ENCODE measurements at places on chromosomes 7 and 10.

DNA sequence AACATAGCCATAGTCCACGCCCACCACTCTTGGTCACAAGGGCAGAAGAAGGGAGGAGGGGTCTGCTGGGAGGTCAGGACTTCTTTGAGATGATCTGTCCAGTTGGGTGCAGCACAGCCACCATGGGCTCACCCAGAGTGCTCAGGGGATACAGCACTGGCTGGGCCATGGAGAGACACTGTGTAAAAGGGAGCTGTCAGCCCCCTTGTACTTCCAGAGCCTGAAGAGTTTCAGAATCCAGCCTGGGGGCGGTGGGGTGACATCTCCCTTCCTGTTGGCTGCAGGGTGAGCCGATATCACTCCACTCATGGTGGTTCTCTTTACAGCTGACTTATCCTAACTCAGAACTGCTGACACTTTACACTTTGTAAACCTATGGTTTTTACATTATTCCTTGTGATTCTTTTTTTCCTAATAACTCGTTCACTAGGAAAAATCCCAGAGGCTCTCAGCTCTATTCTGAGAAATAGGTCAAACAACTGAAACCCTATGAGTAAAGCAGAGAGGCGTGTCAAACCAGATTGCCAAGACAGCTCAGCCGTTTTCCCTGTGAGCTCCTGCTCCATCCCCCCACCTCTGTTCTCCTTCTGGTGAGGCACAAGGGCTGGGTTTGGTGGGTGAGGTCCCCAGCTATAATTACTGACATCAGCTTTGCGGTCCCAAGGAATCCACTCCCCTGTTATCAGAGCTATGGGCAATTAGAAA, 3.2 kb upstream of the MRPS24 start:
- peaks cover 22% of the 10 kb centered on the region for H3K4me1 ChIP-seq
- H3K27me3 ChIP-seq, result no peaks in the 10 kb centered on the region
- H3K27ac ChIP-seq, result no peak overlapping the region
- DNase-seq, result no peak

DNA sequence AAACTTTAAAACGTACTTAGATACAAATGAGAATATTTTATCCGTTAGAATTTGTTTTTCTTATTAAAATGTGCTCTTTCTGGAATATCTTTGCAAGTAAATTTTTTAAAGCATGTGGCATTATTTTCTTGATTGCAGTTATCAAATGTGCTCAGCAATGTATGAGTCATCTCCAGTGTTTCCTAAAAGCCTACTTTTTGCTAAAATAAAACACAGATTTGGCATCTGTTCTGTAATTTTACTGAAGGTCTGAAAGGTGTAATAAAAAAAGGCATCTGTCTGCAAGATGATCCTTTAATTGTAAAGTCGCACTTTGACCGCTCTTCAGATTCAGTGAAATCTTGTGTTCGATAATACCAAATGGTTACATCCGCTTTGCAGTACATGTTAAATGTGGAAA, 3.4 kb downstream of the GNAT3 start:
- no peaks in the 10 kb centered on the region for H3K36me3 ChIP-seq
- H3K4me1 ChIP-seq, result no peaks in the 10 kb centered on the region
- H3K27me3 ChIP-seq, result no peaks in the 10 kb centered on the region
- DNase-seq, result no peak
- no peak overlapping the region for H3K4me3 ChIP-seq
- H3K27ac ChIP-seq, result no peak overlapping the region

DNA sequence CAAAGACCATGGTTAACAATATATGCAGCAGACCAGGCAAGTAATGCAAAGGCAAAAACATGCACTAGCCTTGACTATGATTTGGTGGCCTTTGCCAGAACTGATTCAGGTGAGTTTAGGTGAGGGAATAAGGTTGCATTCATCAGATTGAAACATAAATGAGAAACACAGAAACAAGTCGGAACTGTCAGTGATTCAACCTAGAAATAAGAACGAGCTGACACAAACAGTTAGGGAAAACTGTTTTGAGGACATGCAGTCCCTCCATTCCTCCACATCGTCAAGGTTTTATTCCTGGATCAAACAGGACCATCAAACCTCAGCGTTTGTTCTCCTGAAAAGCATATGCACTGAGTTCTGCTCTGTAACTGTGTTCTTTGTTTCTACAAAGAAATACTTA, 1.8 kb downstream of the ZNF248 start:
- H3K4me1 ChIP-seq, result peaks cover 25% of the 10 kb centered on the region
- H3K36me3 ChIP-seq, result peaks cover 41% of the 10 kb centered on the region
- DNase-seq, result no peak
- H3K27me3 ChIP-seq, result no peaks in the 10 kb centered on the region

- no peaks in the 10 kb centered on the region for H3K36me3 ChIP-seq
- H3K27me3 ChIP-seq, result no peaks in the 10 kb centered on the region
- no peak overlapping the region for H3K4me3 ChIP-seq
- H3K4me1 ChIP-seq, result no peaks in the 10 kb centered on the region
- no peak overlapping the region for H3K27ac ChIP-seq
Measured at GRCh38 chr10:126036515-126036914, 140.2 kb downstream of the FANK1 start.

DNA sequence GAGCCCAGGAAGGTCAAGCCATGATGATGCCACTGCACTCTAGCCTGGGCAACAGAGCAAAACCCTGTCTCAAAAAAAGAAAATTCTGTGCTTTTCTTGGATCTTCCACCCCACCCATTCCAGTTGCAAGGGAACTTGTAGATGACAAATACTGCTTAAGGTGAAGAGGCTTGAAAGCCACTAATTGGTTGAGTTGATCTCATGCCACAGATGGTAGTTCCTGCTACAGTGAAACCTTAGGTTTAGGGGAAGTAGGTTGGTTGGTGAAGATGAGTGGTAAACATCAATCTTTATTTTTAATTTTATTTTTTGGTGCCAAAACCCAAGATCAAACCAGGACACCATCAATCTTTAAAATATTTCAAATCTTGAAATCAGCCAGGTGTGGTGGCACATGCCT, 2.9 kb upstream of the GDI2 start:
- H3K4me3 ChIP-seq, result no peak overlapping the region
- H3K36me3 ChIP-seq, result peaks cover 20% of the 10 kb centered on the region
- H3K27ac ChIP-seq, result no peak overlapping the region
- DNase-seq, result no peak
- peaks cover 49% of the 10 kb centered on the region for H3K4me1 ChIP-seq
- no peaks in the 10 kb centered on the region for H3K27me3 ChIP-seq

DNA sequence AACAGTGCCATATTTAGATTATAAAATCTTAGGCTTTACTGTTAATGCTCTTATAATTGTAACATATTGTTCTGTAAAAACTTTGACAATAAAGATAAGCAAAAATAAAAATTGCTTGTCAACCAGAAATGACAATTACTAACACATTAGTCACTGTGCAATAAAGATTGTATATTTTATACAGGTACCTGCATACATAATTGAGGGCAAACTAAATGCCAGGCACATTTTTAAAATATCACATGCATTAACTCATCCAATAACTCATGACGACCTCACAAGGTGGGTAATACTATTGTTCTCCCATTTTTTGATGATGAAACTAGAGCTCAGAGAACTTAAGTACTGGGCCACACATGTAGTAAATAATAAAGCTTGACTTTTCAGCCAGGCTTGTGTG, 1020.2 kb upstream of the C7orf33 start:
- no peak overlapping the region for H3K27ac ChIP-seq
- H3K4me3 ChIP-seq, result no peak overlapping the region
- DNase-seq, result no peak
- no peaks in the 10 kb centered on the region for H3K36me3 ChIP-seq
- no peaks in the 10 kb centered on the region for H3K4me1 ChIP-seq
- H3K27me3 ChIP-seq, result no peaks in the 10 kb centered on the region

DNA sequence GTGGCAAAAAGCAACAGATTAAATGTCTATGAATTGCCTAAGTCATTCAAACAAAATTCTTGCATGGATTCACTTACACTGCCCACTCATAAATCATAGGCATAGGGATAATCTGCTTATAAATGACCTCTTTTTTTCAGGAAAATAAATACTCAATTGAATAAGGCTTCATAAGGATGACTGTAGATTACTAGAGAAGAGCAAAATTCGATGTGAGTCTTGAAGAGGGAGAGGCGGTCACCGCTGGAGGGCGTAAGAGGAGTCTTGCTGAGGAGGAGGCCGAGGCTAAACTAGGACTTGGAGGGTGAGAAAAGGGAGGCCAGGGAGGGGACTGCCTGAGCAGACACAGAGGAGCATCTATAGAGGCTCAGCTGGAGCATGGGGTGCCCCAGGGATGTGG, 135.4 kb upstream of the RSU1 start:
- no peak for DNase-seq
- peaks cover 4% of the 10 kb centered on the region for H3K4me1 ChIP-seq
- H3K4me3 ChIP-seq, result no peak overlapping the region
- H3K36me3 ChIP-seq, result no peaks in the 10 kb centered on the region
- H3K27me3 ChIP-seq, result peaks cover 28% of the 10 kb centered on the region

DNA sequence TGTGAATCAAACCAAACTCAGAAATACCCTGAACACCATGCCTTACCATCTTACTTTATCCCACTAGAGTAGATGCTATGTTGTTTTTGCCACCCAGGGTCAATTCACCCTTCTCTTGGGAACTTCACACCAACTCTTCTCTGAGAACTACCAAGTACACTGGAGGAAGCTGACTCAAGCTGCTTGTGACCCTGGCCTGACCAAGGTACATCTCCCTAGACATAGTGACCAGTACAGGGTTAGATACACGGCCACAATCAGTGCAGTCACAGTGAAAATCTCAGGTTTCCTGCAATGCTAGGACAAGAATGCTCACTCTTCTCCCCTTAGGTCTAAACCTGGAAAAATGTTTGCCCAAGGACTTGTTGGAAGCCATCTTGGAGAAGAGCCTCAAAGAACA, 31.8 kb downstream of the EZH2 start:
- H3K4me1 ChIP-seq, result peaks cover 64% of the 10 kb centered on the region
- no peak overlapping the region for H3K4me3 ChIP-seq
- no peak overlapping the region for H3K27ac ChIP-seq
- no peak for DNase-seq

DNA sequence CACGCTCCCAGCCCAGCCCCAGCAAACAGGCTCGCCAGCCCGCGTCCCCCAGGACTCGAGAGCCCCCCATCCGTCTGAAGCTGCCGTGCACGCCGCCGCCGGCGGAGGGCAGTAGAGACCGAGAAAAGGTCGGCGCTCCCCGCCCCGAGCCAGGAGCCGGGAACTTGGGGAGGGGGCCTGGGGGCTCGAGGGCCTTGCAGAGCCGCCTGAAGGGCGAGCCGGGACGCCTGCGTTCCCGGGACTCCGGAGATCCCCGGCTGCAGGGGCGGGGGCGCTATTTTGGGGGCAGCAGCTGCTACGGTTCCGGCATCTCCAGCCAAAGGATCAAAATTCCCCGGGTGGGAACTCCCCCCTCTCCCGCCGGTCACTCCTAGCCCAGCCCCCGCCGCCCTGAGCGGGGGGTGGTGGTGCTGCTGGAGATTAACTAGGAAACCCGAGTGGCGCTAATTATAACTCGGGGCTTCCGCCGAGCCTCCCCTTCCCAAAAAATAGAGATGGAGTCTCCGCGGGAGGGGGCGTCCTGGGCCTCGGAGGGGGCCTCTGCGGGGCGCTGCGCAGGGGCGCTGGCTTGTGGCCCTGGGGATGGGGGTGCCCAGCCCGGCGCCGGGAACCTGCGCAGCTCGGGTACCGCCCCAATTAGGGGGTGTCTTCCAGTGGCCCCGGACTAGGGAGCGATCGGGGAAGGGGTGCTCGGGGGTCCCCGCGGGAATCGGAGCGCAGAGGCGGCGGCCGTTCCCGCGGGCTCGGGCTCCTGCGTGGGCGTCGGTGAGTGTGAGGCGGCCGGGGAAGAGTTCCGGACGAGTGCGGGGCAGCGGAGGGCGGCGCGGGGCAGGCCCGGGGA, 608 bp downstream of the ACHE start:
- H3K4me3 ChIP-seq, result no peak overlapping the region
- peaks cover 53% of the 10 kb centered on the region for H3K27me3 ChIP-seq
- no peak overlapping the region for H3K27ac ChIP-seq
- DNase-seq, result no peak

DNA sequence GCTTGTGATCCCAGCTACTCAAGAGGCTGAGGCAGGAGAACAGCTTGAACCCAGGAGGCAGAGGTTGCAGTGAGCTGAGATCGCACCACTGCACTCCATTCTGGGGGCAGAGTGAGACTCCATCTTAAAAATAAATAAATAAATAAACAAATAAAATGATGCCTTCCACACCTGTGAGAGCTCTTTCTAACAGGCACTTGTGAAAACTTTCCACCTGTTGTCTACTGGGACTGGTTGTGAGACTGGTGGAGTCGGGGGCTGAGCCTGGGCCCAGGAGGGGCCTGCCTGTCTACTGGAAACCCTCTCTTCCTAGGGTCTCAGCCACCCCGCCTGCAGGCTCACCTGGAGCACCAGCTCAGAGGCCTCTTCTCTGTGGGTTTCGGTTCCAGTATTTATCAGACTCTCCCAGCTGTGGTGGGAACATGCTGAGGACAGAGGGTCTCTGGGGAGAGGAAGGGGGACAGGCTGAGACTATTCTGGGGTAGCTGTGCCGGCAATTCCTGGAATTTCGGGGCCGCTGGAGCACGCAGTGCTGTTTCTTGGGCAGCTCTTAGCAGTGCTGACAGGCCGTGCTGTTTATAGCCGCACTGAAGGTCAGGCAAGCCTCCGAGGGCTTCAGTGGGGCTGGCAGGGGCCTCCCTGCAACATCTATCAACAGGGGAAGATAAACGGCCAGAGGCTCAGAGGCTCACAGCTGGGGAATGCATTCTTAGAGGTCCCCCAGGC, 3.8 kb downstream of the LDB3 start:
- H3K36me3 ChIP-seq, result no peaks in the 10 kb centered on the region
- no peaks in the 10 kb centered on the region for H3K4me1 ChIP-seq
- H3K4me3 ChIP-seq, result no peak overlapping the region

- no peaks in the 10 kb centered on the region for H3K27me3 ChIP-seq
- DNase-seq, result no peak
- H3K36me3 ChIP-seq, result peaks cover 57% of the 10 kb centered on the region
- H3K4me1 ChIP-seq, result peaks cover 4% of the 10 kb centered on the region
- H3K27ac ChIP-seq, result no peak overlapping the region
Measured at GRCh38 chr10:72234560-72235095, 18.6 kb upstream of the ASCC1 start.

GRCh38 chr10:86105181-86105580, 261.4 kb downstream of the GRID1 start:
- H3K27ac ChIP-seq, result no peak overlapping the region
- H3K4me1 ChIP-seq, result no peaks in the 10 kb centered on the region
- no peaks in the 10 kb centered on the region for H3K36me3 ChIP-seq
- DNase-seq, result no peak
- H3K4me3 ChIP-seq, result no peak overlapping the region
- H3K27me3 ChIP-seq, result no peaks in the 10 kb centered on the region

- no peak for DNase-seq
- H3K27ac ChIP-seq, result no peak overlapping the region
- peaks cover 77% of the 10 kb centered on the region for H3K27me3 ChIP-seq
Measured at GRCh38 chr7:27213433-27214238, 13.7 kb upstream of the HOXA13 start.

- H3K27me3 ChIP-seq, result peaks cover 29% of the 10 kb centered on the region
- H3K36me3 ChIP-seq, result no peaks in the 10 kb centered on the region
- no peaks in the 10 kb centered on the region for H3K4me1 ChIP-seq
- no peak overlapping the region for H3K4me3 ChIP-seq
- H3K27ac ChIP-seq, result no peak overlapping the region
- DNase-seq, result no peak
Measured at GRCh38 chr7:32658034-32658433, 162.7 kb downstream of the AVL9 start.

Measured in activated T-helper 2 cell treated with anti-CD3 and anti-CD28 coated beads, Interferon-gamma antibody, Interleukin-2, Interleukin-4, amounts not matched to agents 10 μg/mL and 5 μg/mL and 100 μg/mL, durations not matched to agents 14 hours and 24 hours and 36 hours (primary cell).